MCF 10A (cell line): ENCODE measurements at places on chromosomes 6 and 20.

GRCh38 chr6:158769771-158770432 is 49.3 kb downstream of the EZR start:
- no peak for DNase-seq

GRCh38 chr6:28982476-28983266 is 22.4 kb downstream of the ZNF311 start:
- peak; percentile 80 for DNase-seq

DNA sequence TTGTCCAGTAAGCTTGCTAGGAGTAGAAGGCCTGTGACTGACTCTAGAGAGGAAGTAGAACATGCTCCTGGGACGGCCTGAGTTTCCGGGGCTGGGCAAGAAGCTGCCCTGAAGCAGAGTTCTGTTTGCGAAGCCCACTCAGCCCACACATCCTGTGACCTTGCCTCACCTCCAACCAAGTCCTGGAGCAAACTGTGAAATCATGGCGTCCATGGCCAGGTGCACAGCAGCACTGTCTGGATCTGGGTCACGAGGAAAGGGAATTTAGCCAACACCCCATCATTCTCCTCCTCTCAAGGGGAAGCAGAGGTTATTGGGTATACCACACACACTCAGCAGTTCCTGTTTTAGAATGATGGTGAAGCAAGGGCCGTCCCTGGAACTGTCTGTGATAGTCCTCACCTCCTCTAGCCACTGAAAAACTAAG is 87.5 kb downstream of the CRYBG1 start:
- DNase-seq, result no peak

GRCh38 chr20:4081421-4081820 is 66.1 kb upstream of the RNF24 start:
- DNase-seq, result no peak

DNA sequence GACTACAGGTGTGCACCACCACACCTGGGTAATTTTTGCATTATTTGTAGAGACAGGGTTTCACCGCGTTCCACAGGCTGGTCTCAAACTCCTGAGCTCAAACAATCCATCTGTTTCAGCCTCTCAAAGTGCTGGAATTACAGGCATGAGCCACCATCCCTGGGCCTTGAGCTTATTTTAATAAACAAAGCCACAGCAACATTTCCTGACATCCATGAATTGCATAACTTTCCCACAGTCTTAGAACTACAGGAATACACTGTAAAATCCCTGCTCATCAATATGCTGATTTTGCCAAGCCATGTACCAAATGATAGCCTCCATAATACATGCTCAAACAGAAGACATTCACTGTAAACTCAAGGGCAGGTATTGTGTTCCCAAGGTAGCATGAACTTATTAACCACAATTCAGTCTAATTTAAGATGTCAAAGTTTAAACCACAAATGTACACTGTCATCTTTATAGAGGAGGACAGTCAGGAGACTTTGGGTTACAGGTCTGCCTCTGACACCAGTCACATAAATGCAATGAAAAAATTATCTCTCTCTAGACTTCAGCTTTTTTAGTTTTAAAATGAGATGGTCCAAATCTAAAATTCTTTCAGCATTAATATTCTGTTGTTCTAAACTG is 40.0 kb downstream of the NUDT3 start:
- DNase-seq, result peak; percentile 17

GRCh38 chr6:15409301-15410125 is 163.6 kb downstream of the JARID2 start:
- no peak for DNase-seq

DNA sequence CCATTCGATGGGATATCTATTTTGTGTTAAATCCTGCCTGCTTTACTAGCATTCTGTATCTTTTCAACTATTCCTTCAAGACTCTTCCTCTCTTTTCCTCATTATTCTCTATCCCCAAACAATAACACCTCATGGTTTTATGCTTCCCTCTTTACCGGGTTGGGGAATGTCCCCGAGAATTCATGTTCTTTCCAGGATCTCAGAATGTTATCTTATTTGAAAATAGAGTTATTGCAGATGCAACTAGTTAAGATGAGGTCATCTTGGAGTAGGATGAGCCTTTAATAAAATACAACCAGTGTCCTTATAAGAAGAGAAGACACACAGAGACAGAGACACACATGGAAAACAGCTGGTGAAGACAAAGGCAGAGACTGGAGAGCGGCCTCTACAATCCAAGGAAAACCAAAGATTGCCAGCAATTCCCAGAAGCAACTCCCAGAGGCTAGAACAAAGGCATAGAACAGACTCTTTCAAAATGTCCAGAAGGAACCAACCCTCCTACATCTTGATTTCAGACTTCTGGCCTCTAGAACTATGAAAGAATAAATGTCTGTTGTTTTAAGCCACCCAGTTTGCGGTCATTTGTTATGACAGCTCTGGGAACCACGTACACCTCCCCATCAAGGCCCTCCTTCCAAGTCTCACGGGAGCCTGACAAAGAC is 126.8 kb upstream of the TNFAIP3 start:
- DNase-seq, result no peak

- DNase-seq, result no peak
Observed at GRCh38 chr20:40680161-40680959, 8.7 kb downstream of the MAFB start.

DNA sequence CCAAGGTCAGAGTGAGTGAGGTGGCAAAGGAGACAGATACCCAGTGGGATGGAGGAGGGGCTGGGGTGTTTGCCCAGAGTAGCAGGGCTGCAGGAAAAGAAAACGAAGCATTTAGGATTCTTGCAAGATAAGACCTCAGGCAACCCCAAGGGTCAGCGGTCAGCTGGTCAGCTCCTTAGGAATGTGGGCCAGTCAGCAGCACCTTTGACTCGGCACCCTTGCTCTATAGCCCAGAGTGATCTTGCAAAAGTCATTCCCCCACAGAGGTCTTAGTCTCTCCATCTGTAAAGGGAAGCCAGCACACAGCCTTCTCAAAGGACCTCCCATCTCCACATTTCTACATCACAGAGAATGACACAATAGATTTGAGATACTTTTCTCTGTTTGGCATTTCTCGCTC is 56.7 kb downstream of the VEGFA start:
- DNase-seq, result no peak

DNA sequence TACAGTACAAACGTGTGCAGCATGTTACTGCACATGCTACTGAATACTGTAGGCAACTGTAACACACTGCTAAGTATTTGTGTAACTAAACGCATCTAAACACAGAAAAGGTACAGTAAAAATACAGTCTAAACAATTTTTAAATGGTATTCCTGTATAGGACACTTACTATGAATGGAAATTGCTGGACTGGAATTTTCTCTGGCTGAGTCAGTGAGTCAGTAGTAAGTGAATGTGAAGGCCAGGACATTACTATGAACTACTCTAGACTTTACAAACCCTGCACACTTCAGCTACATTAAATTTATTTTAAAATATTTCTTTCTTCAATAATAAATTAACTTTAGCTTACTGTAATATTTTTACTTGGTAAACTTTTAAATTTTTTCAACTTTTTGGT is 225.0 kb upstream of the TENT5A start:
- DNase-seq, result no peak

GRCh38 chr6:52059821-52060220 is 27.6 kb downstream of the PKHD1 start:
- DNase-seq, result no peak

- DNase-seq, result no peak
Observed at GRCh38 chr20:5136096-5136495, 9.3 kb downstream of the CDS2 start.

DNA sequence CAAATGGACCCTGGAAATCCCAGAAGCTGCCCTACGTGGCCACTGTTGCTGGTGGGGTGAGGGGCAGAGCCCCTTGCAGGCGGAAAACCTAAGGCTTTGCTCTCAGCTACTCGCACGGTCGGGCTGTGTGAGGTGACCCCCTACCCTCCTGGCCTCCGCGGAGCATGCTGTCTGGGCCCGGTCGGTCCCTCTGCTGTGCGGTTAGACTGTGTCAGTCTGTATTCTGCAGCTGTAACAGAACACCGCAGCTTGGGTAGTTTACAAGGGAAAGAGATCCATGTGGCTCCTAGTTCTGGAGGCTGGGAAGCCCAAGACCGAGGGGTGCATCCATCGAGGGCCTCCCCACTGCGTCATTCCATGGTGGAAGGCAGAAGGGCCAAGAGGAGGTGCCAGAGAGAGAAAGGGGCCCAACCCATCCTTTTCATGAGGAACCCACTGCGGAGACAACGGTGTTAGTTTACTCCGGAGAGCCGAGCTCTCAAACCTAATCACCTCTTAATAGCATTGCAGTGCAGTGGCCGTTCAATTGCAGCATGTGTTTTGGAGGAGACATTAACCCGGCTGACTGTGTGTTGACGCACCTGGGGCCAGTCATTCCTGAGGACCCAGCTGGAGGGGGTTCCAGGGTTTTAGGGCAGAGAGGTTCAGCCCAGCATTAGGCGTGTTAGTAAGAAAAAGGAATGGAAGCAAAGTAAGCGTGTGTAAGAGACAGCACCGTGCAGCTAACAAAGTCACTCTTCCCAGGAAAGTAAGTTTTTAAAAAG is 18.3 kb downstream of the COL9A3 start:
- DNase-seq, result no peak

- no peak for DNase-seq
Observed at GRCh38 chr6:160112628-160113299, 8.9 kb upstream of the SLC22A1 start.

DNA sequence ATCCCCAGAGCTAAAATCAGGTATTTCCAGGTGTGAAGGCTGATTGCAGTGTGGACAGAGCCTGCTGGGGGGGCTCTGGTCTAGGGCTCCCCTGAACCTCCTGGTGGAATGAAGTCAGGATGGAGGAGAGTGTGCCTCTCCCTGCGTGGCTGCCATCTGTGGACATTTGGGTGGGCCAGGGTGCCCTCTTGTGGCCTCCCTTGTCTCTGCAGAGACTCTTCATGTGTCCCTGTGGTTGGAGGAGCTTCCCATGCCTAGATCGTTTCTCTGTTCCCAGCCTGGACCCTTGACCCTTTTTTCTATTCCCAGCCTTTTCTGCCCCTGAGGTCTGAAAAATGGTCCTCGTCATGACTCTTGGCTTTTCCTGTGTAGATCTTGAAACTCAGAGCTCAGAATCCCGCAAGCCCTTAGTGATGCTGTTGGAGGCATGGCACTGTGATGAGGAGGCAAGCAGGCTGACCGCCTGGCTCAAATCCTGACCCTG is 9.9 kb upstream of the PSMF1 start:
- DNase-seq, result peak; percentile 62

DNA sequence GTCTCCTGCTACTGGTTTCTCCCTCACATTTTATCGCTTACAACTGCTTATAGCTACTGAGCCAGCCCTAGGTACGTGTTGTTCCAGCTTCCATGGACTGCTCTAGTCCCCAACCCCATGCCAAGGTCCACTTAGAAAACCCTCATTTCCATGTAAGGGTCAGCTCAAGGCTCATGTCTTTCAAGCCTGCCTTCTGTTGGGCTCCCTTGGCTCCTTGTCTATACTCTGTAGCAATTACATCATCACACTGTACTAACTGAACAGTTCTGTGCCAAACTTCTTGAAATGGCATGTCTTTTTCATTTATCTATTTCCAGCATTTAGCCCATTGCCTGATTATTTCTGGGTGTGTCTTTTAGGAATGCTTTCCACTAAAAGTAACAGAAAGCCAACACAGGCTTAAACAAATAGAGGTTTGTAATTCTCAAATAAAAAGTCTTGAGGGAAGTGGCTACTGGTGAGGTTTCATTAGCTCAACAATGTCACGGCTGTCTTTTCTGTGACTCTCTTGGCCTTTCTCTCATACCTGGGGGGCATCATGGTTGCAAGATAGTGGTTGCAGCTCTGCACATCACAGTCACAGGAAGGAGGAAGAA is 317.6 kb downstream of the TPBG start:
- no peak for DNase-seq

- DNase-seq, result no peak
Observed at GRCh38 chr6:5838656-5839396, 167.9 kb downstream of the NRN1 start.

GRCh38 chr6:51273228-51273961 is 454.7 kb downstream of the TFAP2B start:
- no peak for DNase-seq

DNA sequence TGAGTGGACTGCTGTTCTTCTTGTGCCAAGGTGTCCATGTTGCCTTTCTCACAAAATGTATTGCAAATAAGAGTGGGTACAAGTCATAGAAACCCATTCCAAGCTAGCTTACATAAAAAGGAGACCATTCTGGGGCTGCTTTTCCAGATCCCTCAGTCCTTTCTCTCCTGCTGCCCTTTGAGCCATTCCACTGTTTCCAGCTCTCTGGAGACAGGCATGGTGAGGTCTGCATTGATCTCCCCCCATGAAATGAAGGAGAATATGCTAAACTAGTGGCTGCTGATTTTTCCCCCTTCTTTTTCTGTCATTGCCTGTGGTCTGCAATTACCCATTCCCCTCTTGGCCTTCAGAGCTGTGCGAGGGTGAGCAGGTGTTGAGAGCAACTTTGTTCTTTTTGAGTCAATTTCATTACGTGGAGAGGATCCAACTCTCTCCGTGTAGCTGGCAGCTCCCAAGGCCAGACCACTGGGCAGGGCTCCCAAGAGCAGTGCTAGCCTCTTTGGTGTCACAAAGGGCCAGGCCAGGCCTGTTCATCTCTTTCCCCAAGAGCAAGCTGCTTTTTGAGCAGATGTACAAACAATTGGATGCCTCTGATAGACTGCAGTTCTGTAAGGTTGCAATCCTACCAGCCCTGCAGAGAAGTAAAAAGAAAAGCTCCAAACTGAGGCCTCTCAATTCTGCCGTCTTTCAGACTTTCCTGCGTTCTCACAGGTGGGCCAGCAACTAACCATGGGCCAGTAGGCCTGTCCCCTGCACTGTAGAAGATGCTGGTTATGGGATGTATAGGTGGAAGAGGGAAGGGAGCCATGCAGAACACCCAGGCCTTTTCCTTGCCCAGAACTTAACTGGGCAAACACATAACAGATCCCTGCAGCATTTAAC is 96.1 kb upstream of the ARMC2 start:
- DNase-seq, result no peak

DNA sequence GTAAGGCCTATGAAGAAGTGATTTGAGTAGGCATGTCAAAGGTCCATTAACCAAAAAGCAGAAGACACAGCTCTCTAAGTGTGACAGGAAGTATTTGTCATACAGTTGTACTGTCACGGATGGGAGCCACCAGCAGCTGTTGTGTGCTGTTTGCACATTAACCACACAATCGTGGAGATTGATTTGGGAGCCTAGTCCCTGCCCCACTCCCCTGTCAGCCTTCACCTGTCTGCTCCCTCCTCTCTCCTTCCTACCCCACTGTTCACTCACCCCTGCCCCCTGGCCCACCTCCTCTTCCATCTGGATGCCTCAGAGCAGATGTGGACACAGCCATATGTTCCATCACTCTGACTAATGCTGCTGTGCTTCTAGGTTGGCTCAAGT is 124.7 kb upstream of the SPACA1 start:
- no peak for DNase-seq

DNA sequence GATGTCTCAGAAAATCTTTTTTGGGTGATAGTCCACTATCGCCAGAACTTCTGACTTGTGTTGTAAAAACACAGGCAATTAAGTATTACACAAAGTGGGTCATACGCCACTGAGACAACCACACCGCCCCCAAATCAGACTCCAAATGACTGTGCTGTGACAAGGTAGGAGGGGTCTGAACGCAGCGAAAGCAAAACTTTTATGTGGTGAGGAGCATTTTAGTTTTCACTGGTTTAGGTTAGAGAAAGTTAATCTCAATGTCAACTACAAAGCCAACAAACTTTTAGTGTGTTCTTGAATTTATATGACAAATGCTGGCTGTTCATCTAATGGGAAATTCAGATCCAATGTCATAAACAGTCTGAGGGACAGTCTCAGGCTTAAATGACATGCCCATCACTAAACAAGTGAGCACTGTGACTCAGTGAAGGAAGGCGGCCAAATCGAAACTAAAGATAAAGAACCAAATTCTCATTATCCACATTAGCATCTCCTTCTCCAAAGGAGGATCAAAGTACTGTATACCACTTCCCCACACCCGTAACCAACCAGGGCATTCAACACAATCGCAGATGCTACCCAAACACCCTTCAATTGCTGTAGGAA is 186.7 kb downstream of the GJA10 start:
- no peak for DNase-seq
